KG1 (cell line): ENCODE measurements at places on chromosomes 13 and 19.
A peak's percentile ranks its signal among the peaks of the same experiment; 100 is the strongest.

DNA sequence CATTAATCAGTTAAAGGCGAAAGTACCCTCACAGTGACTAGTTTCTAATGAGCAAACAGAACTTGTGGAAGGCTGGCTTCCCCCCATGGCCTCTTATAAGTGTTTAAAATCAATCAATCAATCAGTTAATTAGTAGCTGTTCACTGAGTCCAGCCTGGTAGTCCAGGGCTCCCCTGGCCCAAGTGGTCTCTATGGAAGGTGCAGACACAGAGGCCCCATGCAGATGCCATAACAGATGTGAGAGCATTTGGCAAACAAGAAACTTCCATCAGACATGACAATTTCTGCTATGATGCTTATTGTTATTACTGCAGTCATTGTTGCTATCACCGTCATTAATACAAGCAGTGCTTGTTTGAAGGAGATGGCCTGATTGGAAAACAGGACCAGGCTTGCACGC, 179.0 kb upstream of the TSHZ3 start:
- no peak for DNase-seq

DNA sequence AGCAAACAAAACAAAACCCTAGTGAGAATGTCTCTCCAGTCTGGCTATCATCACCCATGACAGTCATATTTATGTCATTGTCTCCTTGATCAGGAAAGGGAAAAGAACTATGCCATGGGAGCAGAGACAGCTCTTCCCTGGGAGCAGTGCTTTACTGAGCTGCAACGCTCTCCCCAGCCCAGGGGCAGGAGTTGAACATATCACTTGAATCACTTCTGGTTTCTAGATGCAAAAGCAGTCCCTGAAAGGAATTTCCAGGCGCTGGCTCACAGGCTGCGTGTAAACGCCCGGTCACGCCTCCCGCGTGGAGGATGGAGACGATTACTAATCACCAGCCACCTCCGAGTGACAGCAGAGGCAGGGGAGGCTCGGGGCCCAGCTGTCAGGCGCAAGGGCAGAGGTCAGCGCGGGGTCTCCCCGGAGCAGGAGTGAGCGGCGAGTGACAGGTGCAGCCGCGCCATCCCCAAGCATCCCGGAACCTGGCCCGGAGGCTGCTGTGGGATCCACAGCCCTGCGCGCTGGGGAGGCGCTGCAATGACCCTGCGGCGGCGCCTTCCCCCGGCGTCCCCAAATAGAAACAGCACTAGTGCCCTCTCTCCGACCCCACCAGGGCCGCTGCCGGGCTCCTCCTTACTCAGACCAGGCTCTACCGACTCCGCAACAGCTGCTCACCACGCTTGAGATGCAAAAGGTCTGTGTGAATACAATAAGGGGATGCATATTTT, 23.5 kb upstream of the DCLK1 start:
- no peak for DNase-seq

- DNase-seq: no peak
These were observed 56.4 kb upstream of the GJB6 start for GRCh38 chr13:20288561-20288960.

DNA sequence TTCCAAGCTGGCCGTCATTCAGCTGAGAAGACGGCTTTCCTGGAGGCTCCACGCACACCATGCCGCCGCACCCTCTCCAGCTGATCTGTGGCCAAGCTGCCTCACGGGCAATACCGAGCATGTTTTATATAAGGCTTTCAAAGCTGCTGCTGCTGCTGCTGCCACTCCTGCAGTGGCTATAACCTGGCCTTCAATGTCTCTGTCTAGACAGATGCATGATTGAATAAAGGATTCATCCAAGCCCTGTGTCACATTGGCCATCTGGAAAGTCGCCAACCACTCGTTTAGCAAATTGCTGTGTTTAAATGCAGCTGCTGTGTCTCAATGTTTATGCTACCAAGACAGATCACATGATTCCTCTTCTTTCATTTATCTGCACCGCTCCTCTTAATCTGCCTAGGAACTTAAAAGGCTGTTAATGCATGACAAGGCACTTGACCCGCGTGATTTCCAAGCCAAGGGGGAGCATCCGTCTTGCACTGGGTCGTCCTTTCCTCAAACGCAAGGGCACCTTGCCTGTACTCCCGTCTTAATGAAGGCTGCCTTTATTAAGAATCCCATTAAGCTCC, 114.3 kb downstream of the TEX26 start:
- no peak for DNase-seq

- no peak for DNase-seq
These were observed 97.5 kb downstream of the TNFRSF19 start for GRCh38 chr13:23667750-23668149.

DNA sequence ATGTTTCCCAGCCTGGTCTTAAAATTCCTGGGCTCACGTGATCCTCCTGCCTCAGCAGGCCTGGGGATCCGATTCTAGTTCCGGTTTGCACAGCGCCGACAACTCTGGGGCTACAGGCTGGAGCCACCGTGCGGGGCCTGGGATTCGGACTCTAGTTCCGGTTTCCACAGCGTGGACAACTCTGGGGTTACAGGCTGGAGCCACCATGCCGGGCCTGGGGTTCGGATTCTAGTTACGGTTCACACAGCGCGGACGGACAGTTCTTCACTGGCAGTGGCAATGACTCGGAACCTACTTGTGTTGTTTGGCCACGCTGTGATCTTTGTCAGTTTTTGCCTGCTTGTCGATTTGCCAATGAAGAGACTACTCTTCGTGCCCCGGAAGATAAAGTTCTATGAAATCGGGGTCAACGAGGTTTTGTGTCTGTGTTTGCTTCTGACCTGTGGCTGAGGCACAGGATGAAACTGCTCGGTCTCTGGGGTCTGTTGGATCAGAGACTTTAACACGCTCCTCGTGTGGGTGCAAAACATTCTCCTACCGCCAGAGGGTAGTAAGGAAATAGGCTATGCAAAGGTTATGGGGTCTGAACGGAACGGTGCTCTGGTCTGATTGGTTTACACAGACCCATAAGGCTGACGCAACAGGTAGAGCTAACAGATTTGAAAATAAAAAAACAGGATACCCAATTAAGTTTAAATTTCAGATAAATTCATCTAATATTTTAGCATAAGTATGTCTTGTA, 12.1 kb upstream of the ZSCAN1 start:
- peak; percentile 79 for DNase-seq

- DNase-seq: no peak
These were observed 46.3 kb downstream of the CCNE1 start for GRCh38 chr19:29858000-29858596.

- DNase-seq: no peak
These were observed 80.1 kb downstream of the GGACT start for GRCh38 chr13:100508455-100508854.

GRCh38 chr19:56538761-56539263, at the start of gene ZFP28:
Gene ZFP28, plus strand, starts transcription at chr19:56538948. Its CDS starts 71 bp downstream, at chr19:56539019.
- peak; percentile 61 for DNase-seq

DNA sequence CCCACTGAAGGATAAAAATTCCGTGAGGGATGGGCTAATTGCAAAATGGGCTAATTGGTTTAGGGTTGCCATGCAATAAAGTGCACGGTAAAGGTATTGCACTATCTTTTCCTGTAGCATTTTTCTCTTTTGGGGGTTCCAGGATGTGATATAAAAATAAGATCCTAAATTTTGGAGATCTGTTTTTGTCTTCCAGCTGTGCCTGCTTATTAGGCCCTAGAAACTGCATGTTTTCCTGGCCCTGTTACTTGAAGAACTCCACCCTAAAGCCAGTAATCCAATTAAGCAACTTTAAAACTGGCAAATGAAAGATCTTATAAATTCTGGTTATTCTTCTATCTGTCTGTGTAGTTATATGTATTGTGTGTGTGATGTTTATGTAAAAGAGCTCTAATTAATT, 2489.6 kb downstream of the PCDH9 start:
- no peak for DNase-seq

GRCh38 chr19:39661565-39661964, 5.9 kb downstream of the LGALS16 start:
- DNase-seq: no peak

GRCh38 chr13:31018511-31018910, 86.1 kb downstream of the TEX26 start:
- DNase-seq: no peak

DNA sequence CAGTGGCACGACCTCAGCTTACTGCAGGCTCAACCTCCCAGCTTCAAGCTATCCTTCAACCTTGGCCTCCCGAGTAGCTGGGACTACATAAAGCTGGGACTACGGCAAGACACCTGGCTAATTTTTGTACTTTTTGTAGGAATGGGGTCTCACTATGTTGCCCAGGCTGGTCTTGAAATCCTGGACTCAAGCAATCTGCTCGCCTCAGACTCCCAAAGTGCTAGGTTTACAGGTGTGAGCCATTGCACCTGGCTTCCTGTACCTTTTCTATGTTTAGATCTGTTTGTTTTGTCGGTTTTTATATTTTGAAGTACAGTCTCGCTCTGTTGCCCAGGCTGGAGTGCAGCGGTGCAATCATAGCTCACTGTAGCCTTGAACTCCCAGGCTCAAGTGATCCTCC, 17.5 kb upstream of the TICAM1 start:
- DNase-seq: no peak

DNA sequence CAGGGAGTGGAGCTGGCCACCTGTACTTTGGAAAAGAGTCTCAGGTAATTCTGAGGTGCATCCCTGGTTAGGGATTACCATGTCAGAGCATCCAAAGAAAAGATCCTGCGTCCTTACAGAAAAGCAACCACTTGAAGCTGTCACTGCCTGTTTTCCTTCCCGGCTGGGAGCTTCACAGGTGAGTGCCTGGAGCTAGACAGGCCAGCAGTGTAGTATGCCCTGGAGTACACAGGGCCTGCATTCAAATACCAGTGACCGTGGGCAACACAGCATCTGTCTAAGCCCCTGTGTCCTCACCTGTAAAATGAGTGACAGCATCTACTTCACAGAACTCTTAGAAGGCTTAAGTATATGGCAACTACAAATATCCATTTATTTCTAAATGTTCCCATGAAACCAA, 29.0 kb downstream of the DZIP1 start:
- no peak for DNase-seq

GRCh38 chr19:3304871-3305423, 61.4 kb upstream of the NFIC start:
- peak; percentile 77 for DNase-seq

GRCh38 chr13:111491659-111492058, 171.2 kb downstream of the TEX29 start:
- no peak for DNase-seq

- no peak for DNase-seq
These were observed 31.4 kb upstream of the GJB6 start for GRCh38 chr13:20263393-20264044.

DNA sequence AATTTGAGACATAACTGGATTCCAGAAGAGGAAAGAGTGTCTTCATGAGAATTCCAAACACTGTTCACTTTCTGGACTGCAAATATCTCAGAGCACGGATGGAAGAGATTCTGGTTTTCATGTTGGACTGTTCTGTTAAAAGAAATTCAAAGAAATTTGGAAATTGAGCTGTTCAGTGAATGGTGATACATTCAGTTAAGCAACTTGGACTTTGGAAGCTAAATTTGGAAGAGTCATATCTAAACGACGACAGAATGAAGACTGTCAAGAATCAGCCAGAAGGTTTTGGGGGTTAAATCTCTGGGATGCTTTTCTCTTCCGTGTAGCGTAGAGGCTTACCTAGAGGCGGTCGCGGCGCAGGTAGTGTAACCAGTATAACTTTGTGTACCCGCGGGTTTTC, 25.6 kb downstream of the SAFB start:
- DNase-seq: no peak

DNA sequence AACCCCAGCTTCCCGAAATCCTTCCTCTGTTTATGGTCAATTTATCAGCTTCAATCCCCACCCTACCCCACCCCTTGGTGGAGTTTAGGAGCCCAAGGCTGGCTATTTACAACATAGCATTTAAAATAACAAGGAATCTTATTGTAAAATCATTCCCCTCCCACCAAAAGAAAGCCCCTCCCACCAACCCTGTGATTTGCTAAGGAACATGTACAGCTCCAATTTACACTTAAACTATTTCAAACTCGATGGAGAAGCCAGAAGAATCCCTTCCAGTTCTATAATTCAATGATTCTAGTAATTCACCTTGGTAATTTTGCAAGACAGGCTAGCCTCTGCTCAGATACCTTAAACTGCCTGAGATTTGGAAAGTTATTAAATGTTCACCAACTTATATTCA, 3.0 kb downstream of the LATS2 start:
- DNase-seq: no peak

DNA sequence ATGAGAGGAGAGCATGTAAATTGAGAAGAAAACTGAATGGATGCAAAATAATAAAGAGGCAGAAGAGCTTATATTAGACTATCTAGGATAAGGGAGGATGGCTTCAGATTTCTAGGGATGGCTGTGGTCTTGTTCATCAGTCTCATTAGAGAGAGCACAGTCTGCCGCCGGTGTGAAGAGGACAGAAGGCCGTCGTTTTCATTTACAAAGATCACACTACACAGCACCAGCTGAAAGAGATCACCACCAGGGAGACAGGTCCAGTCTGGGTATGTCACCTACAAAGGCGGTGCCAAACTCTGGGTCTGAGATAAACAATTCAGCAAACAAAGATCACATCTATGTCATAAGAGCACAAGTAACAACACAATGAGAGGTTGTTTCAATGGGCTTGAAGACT, 1222.3 kb upstream of the SLC10A2 start:
- DNase-seq: no peak

DNA sequence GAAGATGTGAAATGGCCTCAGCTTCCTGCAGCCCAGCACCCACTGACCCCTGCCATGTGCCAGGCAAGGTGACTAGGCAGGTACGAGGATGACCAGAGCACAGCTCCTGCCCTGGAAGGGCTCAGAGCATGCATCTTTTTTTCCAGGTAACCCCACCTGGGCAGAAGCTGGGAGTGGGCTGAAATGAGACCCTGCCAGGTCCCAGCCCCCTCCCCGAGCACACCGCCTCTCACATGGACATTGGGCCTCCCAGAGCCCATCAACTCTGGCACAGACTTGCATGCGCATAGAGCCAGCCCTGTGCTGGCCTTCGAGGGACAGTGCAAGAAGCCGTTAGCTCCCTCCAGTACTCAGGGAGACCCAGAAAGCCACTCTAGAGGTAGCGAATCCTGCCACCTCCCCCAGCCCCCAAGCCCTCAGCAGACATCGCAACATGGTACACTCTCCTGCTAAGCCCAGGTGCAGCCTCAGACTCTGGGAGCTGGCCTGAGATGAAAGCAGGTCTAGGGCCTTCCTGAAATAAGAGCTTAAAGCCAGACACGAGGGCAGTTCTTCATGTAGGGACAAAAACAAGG, 8.9 kb upstream of the VSTM2B start:
- DNase-seq: no peak
